ENCODE measurements at places on chromosomes 2 and 18.

DNA sequence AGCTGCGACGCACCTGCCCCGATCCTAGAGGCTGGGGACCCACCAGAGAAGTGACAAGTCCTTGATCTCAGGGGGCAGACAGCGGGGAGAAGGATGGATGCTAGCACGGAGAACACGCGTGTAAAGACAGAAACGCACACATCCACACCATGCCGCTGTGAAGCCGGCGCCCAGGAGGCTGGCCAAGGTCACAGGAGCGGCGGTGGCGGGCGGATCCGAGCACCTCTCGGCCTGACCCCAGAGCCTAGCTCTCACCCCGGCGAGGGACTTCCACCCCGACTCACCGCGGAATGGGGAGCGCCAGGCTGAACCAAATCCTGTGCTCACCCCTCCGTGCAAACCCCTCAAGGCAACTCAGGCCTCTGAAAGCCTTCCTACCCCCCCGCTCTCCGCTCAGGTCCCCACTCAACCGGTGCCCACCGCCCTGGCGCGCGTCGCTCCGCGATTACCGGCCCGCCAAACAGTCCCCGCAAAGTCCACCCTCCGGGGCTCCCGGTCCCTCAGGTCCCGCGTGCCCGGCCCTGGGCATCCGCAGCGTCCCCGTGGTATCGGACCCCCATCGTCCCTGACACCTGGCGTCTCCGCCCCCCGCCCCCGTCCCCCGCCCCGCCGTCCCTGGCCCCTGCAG, 460 bp upstream of the LRRFIP1 start:
- DNase-seq, result no peak

GRCh38 chr2:148901142-148901541, 26.1 kb downstream of the KIF5C start:
- no peak for DNase-seq

- DNase-seq, result no peak
Measured at GRCh38 chr18:41347057-41347456, 608.0 kb upstream of the PIK3C3 start.

DNA sequence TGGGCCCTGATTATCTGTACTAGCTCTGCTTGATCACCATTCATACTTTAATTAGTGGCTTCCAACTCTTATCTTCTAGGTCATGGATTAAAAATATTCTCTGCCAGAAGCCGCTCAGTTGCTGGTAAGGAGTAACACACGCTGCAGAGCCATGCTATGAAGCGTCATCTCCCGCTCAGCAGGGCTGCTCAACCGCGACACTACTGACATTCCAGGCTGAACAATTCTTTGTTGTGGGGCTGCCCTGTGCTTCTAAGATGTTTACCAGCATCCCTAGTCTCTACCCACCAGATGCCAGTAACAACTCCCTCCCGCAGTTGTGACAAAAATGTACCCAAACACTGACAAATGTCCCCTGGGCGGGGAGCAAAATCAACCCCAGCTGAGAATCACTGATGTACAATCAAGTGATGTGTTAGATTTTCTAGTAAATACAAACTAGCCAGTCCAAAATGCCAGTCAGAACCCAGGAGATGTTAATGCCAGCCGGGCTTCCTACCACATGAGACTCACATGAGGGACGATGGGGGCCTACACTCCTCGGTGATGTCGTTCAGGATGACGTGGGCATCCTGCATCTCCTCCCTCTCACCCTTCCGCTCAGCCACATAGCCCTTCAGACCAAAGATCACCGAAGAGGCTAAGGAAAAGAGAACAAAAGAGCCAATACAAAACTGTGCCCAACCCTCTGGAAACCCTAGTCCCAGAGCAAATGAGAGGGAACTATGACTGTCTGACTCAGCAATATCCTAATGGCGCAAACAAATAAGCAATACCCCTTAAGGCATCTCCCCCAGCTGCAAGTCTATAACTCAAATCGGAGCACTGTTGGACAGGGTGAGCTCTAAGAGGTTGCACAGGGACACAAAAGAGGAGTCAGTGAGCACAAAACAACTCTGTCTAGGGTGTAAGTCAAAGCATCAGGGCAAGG, 15.6 kb downstream of the ILKAP start:
- no peak for DNase-seq

GRCh38 chr2:185215497-185215896, 523.1 kb upstream of the FSIP2 start:
- no peak for DNase-seq

DNA sequence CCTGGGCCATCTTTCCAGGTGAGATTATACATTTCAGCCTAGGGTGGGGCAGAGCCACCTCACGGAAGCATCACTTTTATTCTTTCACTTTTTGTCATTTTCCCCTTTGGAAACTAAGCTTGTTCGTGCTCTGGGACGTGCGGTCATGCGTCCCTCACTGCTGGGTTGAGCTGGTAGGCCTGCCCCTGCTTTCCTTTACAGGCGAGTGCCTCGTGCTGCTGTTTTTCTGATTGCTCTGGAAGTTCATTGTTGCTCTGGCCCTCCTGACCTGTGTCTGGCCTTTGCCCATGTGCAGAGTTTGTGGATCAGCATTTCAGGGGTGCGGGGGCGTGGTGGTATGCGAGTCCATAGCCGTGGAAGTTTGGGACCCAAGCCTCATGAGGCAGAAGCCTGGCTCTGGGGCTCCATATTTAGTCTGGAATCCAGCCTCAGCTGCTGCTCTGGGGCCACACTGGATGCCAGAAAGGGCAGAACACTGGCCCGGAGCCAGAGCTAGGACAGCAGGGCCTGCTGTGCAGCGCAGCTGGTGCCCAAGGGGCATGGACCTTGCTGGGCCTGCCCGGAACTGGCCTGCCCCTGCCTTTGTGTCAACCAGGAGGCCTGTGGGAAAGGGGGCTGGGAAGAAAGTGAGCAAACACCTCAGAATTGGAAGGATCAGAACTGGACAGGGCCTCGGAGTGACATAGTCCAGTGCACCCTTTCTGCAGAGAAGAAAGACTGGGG, 51.1 kb downstream of the CTIF start:
- no peak for DNase-seq

DNA sequence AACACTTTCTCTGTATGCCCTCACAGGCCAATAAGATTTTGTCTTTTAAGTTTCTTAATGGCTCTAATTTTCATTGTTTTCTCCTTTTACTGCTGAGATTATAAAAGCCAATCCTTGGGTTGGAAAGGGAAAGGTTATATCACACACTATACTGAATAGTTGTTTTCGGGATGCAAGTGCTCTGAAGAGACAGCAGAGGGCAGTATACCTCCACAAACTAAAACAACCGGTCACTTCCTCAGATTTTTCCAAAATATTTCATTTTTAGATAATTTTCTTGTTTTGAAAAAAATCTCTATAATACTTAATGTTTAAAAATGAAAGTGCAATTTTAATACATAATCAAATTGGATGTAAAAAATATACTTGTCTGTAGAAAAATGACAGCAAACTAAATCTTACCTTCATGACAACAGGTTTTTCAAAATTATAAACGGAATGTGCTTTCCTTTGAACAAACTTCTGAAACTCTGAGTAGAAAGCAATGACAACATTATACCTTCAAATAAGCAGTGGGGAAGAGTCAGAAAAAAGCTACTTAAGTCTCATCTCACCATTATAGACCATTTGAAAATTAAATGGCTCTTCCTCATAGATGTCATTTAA, 82.7 kb downstream of the ORC4 start:
- no peak for DNase-seq

- DNase-seq, result no peak
Measured at GRCh38 chr2:230777721-230778120, 65.1 kb downstream of the CAB39 start.

DNA sequence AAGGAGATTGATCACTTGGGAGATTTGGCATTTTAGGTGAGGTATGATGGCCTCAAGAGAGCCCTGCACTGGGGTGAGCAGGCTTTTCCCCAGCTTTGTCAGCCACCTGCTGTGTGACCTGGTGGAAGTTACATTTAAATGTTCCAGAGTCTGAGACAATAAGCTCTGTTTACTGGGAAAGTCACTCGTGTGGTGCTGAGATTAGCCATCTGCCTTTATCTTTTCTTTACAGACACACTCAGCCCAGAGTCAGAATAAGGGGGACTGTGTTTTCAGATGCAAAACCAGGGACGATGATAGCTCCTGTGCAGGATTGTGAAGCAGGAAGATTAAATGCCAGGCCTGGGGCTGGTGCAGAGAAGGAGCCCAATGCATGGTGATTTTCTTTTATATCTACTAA, 47.9 kb downstream of the SH3RF3 start:
- no peak for DNase-seq

- DNase-seq, result no peak
Measured at GRCh38 chr2:173791502-173791901, 173.7 kb downstream of the SP3 start.

GRCh38 chr2:128750328-128751165, 431.9 kb upstream of the HS6ST1 start:
- DNase-seq, result no peak

DNA sequence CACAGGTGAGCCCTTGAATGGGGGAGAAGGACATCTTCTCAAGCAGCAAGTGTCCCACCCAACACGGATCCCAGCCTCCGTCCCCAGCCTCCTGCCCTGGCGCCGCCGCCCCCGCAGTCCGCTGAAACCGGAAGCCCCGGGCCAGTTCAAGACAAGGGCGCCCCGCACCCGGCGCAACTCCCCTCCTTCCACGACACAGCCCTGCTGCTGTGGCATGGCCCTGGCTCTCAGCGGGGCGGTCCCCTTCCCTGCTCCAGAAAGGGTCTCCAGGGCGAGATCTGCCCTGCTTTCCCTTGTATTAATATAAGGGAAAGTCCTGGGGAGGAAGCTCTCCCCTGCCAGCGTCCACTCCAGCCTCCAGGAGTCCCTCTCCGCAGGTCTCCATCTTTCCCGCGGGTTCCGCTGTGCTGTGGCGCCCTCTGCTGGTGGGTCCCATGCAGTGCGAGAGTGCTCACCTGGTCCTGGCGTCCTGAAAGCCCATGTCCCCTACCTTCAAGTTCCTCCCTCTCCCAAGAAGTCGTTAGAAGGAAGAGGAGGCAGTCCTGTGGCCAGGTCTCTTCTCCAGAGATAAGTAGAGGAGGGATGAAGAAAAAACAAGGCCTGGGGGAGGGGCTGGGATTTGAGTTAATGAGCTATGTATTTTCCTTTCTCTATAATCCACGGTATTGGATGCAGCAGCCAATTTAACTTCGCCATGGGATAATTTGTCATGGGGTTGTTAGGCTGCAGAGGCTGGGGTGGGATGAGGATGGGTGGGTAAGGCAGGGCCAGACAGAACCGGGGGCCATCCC, 176.0 kb downstream of the SMAD2 start:
- no peak for DNase-seq

GRCh38 chr2:180778291-180778690, 202.1 kb upstream of the UBE2E3 start:
- DNase-seq, result no peak

- DNase-seq, result no peak
Measured at GRCh38 chr2:33559328-33559727, 39.8 kb downstream of the FAM98A start.

GRCh38 chr18:76328140-76328539, 166.9 kb downstream of the ZNF516 start:
- no peak for DNase-seq

- DNase-seq, result no peak
Measured at GRCh38 chr2:138829326-138829919, 49.2 kb upstream of the NXPH2 start.

DNA sequence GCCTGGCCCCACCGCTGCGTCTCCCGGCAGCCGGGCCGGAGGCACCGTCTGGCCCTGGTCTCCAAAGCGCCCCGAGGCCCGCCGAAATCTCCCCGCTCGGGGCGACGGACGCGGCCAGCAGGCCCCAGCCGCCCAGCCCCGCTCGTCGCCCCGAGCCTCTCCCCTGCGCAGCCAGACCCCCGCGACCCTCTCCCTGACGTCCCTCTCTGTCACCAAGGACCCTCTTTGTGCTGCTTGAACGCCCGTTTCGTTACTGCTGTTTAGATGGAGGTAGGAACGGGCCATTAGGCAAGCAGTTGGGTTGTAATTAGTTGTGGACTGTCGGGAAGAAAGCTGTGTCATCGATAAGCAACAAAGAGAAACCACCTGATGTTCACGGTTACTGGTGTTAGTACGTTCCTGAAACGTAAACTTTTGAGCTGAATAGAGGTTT, 686 bp downstream of the UBXN4 start:
- DNase-seq, result no peak

GRCh38 chr2:179936654-179937053, 70.4 kb downstream of the CWC22 start:
- no peak for DNase-seq

DNA sequence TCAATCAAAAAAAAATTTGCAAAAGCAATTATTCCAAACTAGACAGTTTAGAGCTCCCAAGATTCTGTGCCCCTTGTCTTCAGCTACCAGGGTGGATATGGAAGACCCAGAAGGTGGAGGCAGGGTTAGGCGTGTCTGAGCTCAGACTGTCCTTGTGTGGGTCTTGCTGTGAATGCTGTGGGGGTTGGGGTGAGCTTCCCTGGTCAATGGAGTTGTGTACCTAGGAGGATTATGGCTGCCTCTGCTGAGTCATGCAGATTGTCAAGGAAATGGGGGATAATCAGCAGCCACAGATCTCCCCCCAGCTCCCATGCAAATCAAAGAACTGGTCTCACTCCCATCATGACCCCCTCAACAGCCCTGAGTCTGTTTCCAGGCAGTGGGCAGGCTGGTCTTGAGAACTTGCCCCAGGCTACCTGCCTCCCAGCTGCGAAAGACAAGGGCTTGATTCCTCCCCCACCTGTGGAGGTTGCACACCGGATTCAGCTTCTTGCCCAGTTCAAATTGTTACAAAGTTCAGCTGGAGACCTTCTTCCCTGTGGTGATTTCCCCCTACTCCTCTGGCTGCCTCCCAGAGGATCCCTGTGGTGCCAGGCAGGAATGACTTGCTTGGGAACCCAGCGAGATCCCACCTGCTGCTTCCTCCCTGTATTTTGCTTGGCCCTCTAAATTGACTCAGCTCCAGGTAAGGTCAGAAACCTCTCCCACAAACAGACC, 77.0 kb downstream of the RAD51AP2 start:
- no peak for DNase-seq

DNA sequence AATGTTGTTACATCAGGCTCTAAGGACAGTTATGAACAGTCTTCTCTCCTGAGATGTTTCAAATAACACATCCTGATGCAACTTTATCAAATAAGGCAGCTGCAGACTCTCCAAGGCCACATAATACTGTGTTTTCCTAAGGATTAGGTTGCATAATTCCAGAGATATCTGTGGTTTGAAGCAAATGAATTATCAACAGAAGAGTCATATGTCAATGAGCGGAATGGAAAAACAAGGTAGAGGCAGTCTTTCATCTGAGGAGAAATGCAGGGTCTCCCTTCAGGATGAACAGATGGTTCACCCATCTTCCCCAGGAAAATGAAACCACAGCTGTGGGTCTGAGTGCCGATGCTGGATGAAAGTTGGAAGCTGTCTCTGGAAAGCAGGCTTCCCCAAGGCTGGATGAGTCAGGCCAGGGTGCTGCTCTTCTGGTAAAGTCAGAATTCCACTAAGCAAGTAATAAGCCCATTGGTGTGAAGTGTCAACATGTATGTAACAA, 22.2 kb downstream of the LYG1 start:
- no peak for DNase-seq

DNA sequence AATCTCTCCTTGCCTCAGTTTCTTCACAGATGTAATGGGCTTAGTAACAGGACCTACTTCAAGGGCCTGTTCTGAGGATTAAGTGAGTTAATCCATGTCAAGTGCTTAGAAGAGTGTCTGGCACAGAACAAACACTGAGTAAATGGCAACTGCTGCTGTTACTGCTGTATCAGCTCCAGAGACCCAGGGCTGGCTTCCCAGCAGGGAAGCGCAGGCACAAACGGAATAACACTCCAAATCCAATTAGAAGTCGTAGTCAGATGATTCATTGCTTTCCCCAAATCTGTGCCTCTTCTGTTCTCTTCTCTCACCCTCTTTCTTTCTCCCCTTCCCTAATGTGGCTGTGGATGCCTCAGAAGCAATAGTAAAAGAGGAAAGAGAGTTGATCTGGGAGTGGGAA, 101.1 kb upstream of the FZD7 start:
- DNase-seq, result no peak

GRCh38 chr2:37705191-37705590, 33.7 kb upstream of the CDC42EP3 start:
- DNase-seq, result no peak

All from stimulated activated CD8-positive, alpha-beta memory T cell treated with anti-CD3 and anti-CD28 coated beads, Interleukin-4, amount 100 ng/mL, for 4 hours (primary cell).